Naive B cell (primary cell): ENCODE measurements at places on chromosomes 6 and 20. TPM values are rescaled to one million over a fixed set of nuclear protein-coding genes. Genes with fewer than 3 reads are reported as not detected.
A peak's percentile ranks its signal among the peaks of the same experiment; 100 is the strongest.

- H3K27ac ChIP-seq: no peak overlapping the region
- no peak overlapping the region for H3K4me3 ChIP-seq
- no peak for DNase-seq
- peaks cover 4% of the 10 kb centered on the region for H3K27me3 ChIP-seq
- H3K4me1 ChIP-seq: peaks cover 11% of the 10 kb centered on the region
Observed at GRCh38 chr6:107118976-107119375, 3.7 kb upstream of the BEND3 start.

- H3K36me3 ChIP-seq: peaks cover 11% of the 10 kb centered on the region
- no peak overlapping the region for H3K27ac ChIP-seq
- no peak overlapping the region for H3K4me3 ChIP-seq
- no peak for DNase-seq
- H3K27me3 ChIP-seq: peaks cover 28% of the 10 kb centered on the region
Observed at GRCh38 chr20:50387996-50388332, 122.2 kb upstream of the PTPN1 start.

GRCh38 chr6:135053406-135053805, 1.2 kb downstream of the HBS1L start:
- H3K36me3 ChIP-seq: no peaks in the 10 kb centered on the region
- no peak for DNase-seq
- H3K27ac ChIP-seq: peak overlapping the region; percentile 99
- H3K4me1 ChIP-seq: peaks cover 34% of the 10 kb centered on the region

GRCh38 chr20:61551401-61551800, 299.3 kb downstream of the CDH4 start:
- no peak overlapping the region for H3K4me3 ChIP-seq
- H3K4me1 ChIP-seq: no peaks in the 10 kb centered on the region
- H3K27me3 ChIP-seq: no peaks in the 10 kb centered on the region
- DNase-seq: no peak
- no peaks in the 10 kb centered on the region for H3K36me3 ChIP-seq
- H3K27ac ChIP-seq: no peak overlapping the region

EYS gene
- 0.06 TPM for polyA plus RNA-seq

DNA sequence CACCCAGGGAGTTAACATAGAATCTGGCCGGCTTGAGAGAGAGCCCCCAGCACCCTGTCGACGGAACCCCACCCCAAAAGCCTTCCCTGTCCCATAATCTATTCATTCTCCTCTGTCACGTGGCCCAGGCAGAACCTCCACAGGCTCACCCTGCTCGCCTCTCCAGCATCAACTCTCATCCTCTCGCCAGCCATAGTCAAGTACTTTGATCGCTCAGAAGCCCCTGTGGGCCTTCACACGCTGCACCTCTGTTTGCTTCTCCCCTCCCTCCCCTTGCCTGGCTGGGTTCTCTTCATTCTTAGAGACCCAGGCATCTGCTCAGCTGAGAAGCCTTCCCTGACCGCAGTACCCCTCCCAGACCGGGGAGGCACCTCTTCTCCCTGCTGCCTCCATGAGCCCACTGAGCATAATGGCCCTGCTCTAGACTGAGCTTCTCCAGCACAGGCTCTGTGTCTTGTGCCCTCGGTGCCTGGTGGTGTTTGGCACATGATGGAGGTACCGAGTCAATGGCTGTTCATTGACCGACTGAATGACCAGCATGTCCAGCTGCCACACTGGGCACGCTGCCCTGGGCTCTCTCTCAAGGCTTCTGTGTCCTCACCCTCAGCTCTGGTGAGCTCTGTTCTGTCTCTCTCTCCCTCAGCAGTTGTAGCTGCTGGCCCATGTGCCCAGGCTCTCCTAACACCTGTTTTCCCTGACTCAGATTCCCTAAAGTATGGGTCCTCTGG, 33.7 kb downstream of the PKIG start:
- DNase-seq: no peak
- H3K4me1 ChIP-seq: peaks cover 56% of the 10 kb centered on the region
- no peaks in the 10 kb centered on the region for H3K27me3 ChIP-seq
- H3K36me3 ChIP-seq: peaks cover 44% of the 10 kb centered on the region
- H3K4me3 ChIP-seq: peak overlapping the region; percentile 24
- peak overlapping the region; percentile 81 for H3K27ac ChIP-seq

MCUR1 gene
- 10.7 TPM for polyA plus RNA-seq

GRCh38 chr20:9068841-9069663, at the start of gene PLCB4:
PLCB4 (plus strand) TSS chr20:9069087; CDS start chr20:9307815, 238,728 bp downstream.
- peak within 1 kb of the TSS; percentile 80 for H3K4me3 ChIP-seq
- H3K36me3 ChIP-seq: peaks cover 5% of the 10 kb centered on the region
- no peak within 1 kb of the TSS for H3K27ac ChIP-seq
- H3K27me3 ChIP-seq: peaks cover 22% of the 10 kb centered on the region
